CD4-positive, alpha-beta T cell (primary cell): ENCODE measurements at places on chromosomes 7 and 10. TPM values are rescaled to one million over a fixed set of nuclear protein-coding genes. Genes with fewer than 3 reads are reported as not detected.

GRCh38 chr7:29216128-29216527, 21.6 kb downstream of the CHN2 start:
- no peak overlapping the region for H3K4me3 ChIP-seq
- H3K27me3 ChIP-seq = no peaks in the 10 kb centered on the region
- DNase-seq = no peak
- H3K4me1 ChIP-seq = no peaks in the 10 kb centered on the region
- no peaks in the 10 kb centered on the region for H3K36me3 ChIP-seq

HHEX gene
- total RNA-seq = 0.96 TPM

CNTNAP2 gene
- total RNA-seq = not detected

DNA sequence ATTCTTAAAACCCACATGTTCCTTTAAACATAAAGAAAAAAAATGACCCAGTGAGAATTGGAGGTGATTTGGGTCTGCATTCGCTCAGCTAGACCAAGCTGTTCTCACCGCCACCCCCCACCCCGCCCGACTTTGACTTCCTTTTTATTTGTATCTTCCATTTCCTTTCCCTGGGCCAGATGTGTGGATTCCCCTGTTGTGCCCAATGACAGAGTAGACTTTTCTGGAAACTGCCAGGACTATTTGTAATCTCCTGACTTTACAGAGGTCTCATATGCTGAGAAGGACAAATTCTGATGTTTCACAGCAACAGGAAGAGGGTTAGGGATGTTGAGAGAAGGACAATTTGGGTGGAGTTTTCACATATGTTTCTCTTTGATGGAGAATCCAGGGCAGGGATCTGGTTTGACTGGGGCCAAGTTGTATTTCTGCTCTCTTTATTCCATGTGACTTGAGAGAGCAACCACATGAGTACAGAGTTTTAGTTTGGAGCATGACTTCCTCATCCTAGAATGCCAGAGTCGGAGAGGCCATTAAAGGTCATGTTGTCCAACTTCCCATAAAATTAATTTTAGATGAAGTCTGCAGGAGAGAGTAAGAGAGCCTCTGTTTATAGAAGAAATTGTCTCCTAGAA, 1023.2 kb downstream of the LRMDA start:
- H3K36me3 ChIP-seq = no peaks in the 10 kb centered on the region
- no peak overlapping the region for H3K4me3 ChIP-seq
- H3K4me1 ChIP-seq = no peaks in the 10 kb centered on the region
- no peak for DNase-seq

DNA sequence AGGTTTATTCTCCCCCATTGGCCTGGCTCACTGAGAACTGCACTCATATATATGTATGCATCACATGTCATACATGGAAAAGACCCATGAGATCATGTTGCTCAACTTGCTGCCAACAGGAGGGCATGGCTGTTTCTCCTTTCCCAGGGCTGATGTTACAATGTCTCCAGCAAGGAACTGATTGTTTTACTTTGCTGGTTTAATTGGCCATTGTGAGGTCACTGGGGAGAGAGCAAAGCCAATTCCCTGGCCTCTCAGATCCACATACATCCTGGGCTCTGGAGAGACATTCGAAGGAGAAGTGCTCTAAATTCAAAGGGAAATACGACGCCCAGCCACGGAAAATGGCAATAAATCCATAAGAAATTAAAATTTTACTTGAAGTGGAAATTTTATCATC, 287.8 kb downstream of the WDR11 start:
- no peak overlapping the region for H3K4me3 ChIP-seq
- no peaks in the 10 kb centered on the region for H3K4me1 ChIP-seq
- H3K27me3 ChIP-seq = no peaks in the 10 kb centered on the region
- H3K36me3 ChIP-seq = no peaks in the 10 kb centered on the region
- no peak for DNase-seq
- H3K27ac ChIP-seq = no peak overlapping the region
